ENCODE measurements at places on chromosomes 2 and 18.

DNA sequence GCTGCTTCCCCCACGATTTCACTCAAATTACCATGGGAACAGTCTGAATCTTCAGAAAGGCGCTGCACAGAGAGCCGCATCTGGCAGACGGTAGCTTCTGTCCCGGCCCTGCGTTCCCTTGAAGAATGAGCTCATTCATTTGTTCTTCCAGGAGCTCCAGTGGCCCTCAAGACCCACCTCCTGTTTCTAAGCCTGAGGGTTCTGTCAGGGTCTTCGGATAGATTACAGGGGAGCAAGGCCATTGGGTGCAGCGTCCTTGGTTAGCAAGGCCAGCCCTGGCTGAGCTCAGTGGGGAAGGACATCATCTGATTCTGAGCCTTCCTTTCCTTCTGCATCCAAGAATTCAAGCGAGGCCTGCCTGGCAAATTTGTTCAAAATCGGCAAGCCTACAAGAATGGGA, 111.9 kb downstream of the PDCL3 start:
- no peak for DNase-seq

DNA sequence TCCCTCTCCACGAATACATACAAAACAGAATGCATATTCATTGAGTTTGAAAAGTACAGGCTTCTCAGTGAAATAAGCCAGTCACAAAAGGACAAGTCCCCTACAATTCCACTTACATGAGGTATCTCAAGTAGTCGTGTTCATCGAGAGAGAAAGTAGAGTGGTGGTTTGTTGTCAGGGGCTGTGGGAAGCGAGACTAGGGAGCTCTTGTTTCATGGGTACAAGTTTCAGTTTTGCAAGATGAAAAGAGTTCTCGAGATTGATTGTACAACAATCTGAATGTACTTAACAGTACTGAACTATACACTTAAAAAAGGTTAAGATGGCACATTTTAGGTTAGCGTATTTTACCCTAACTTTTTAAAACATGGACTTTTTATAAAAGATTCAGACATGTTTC, 71.5 kb upstream of the TTC39C start:
- no peak for DNase-seq

GRCh38 chr2:101830555-101830954, 133.0 kb downstream of the MAP4K4 start:
- no peak for DNase-seq

DNA sequence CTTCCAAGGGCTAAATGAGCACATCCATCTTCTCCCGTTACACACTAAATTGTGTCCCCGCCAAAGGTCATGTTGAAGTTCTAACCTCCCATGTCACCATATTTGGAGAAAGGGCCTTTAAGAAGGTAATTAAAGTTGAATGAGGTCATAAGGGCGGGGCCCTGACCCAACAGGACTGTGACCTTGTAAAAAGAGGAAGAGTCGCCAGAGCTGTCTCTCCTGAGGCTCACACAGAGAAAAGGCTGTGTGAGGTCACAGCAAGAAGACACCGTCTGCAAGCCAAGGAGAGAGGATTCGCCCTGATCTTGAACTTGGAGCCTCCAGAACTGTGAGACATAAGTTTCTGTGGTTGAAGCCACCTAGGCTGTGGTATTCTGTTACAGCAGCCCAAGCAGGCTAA, 24.1 kb downstream of the TRABD2A start:
- DNase-seq = no peak

GRCh38 chr2:210224591-210224940, 681 bp downstream of the ACADL start:
- DNase-seq = peak; percentile 19
